Activated naive CD4-positive, alpha-beta T cell treated with anti-CD3 and anti-CD28 coated beads for 36 hours (primary cell): ENCODE measurements at places on chromosomes 4 and X. TPM values are rescaled to one million over a fixed set of nuclear protein-coding genes. Genes with fewer than 3 reads are reported as not detected.
A peak's percentile ranks its signal among the peaks of the same experiment; 100 is the strongest.

DNA sequence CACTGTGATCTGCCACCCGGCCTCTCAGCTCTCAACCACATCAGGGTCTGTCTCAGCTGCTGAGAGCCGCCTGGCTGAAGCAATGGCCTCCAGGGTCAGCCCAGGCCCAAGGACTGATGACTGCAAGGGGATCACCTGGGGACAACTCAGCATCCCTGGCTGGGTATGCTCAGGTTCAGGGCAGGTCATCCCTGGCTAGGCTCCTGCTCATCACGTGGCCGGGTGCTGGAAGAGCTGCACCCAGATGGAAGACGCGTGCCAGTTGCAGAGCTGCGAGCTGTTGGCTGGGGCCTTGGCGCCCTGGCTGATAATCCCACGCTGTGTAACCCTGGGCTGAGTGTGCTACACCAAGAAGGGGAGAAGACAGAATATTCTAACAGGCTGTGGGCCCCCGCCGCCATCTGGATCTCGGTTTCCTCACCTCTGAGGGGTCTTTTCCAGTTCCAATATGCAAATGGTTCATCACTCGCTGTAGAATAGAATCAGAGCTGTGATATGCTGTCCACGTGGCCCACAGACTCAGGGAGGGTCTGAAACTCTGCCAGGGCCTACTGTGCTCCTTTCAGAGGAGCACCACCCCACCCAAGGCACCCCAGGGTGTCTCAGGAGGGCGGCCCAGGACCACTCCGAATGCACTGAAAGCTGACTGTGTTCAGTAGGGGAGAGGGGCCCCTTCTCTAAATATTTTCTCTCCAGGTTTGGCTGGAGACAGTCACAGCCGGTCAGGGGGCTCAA is 338.8 kb downstream of the BCOR start:
- no peak overlapping the region for H3K27ac ChIP-seq
- peaks cover 10% of the 10 kb centered on the region for H3K4me1 ChIP-seq
- H3K27me3 ChIP-seq = no peaks in the 10 kb centered on the region
- no peak for DNase-seq
- no peaks in the 10 kb centered on the region for H3K36me3 ChIP-seq
- no peak overlapping the region for H3K4me3 ChIP-seq

GRCh38 chr4:10253765-10254164 is 137.2 kb upstream of the WDR1 start:
- no peak overlapping the region for H3K4me3 ChIP-seq
- DNase-seq = no peak
- no peaks in the 10 kb centered on the region for H3K4me1 ChIP-seq
- no peaks in the 10 kb centered on the region for H3K36me3 ChIP-seq
- no peak overlapping the region for H3K27ac ChIP-seq

DNA sequence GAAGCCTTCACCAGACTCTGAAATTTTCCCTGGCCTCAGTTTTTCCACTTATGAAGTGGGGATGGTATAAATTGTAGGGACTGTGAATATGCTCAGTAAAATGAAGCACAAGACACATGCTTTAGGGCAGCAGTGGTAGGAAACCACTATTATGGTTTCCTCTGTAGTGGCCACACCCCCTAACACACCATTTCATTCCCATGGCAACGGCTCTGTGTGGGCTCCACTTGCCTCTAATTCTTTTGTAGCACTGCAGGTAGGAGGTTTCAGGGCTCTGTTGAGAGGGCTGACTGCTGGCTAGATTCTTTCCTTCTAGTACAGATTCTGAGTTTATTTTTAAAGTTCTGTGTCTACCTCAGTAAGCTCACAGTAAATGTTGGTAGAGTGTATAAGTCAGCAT is 3.5 kb upstream of the VMA21 start:
- H3K27me3 ChIP-seq = no peaks in the 10 kb centered on the region
- H3K4me1 ChIP-seq = peaks cover 27% of the 10 kb centered on the region
- peak; percentile 39 for DNase-seq
- no peak overlapping the region for H3K27ac ChIP-seq
- peaks cover 3% of the 10 kb centered on the region for H3K36me3 ChIP-seq
- no peak overlapping the region for H3K4me3 ChIP-seq

- no peak overlapping the region for H3K4me3 ChIP-seq
- no peaks in the 10 kb centered on the region for H3K36me3 ChIP-seq
- H3K4me1 ChIP-seq = peaks cover 11% of the 10 kb centered on the region
- no peak for DNase-seq
Measured at GRCh38 chrX:132271311-132271778, 52.1 kb upstream of the RAP2C start.

GRCh38 chr4:21901281-21901680 is 47.3 kb downstream of the KCNIP4 start:
- no peaks in the 10 kb centered on the region for H3K36me3 ChIP-seq
- H3K27me3 ChIP-seq = no peaks in the 10 kb centered on the region
- H3K27ac ChIP-seq = no peak overlapping the region

- no peaks in the 10 kb centered on the region for H3K36me3 ChIP-seq
- H3K27ac ChIP-seq = no peak overlapping the region
- H3K4me1 ChIP-seq = no peaks in the 10 kb centered on the region
- no peak overlapping the region for H3K4me3 ChIP-seq
Measured at GRCh38 chrX:143988356-143988755, 104.5 kb downstream of the UBE2NL start.

- H3K4me3 ChIP-seq = no peak overlapping the region
- no peaks in the 10 kb centered on the region for H3K4me1 ChIP-seq
- no peaks in the 10 kb centered on the region for H3K27me3 ChIP-seq
- H3K36me3 ChIP-seq = no peaks in the 10 kb centered on the region
- DNase-seq = no peak
- H3K27ac ChIP-seq = no peak overlapping the region
Measured at GRCh38 chrX:151901826-151902225, 10.9 kb upstream of the MAGEA4 start.

Gene TLR3
- total RNA-seq = not detected

Gene CXCL9
- 0.89 TPM for total RNA-seq

Gene PCSK1N
- total RNA-seq = 1.9 TPM

Gene TACC3
- total RNA-seq = 246 TPM

Gene BEX5
- 6.6 TPM for total RNA-seq

Gene FGFBP1
- not detected for total RNA-seq

Gene DDX53
- total RNA-seq = not detected
